ENCODE measurements at places on chromosomes 6 and 20.
A peak's percentile ranks its signal among the peaks of the same experiment; 100 is the strongest.

DNA sequence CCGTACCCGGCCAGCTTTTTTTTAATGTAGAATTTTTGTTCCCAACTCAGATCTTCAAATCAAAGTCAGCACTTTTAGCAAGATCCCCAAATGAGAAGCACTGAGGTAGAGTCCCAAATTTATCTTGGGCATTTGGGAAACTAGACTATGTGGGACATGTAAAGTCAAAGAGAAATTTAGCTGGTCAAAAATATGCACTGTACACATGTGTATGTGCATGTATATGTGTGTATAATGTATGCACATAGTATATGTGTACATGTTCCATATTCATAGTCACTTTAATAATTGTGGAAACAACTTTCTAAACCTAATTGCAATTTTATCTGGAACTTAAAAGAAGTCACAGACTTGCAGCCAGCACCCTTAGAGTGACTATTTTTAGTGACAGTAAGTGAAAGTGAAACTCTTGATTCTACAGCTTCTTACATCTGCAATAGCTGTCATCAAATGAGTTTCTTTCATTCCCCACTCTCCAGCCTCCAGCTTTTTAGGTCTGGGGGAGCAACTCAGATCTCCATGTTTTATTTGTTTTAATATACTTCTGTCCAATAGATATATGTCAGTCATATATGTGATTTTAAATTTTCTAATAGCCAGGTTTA is 53.6 kb downstream of the CDC40 start:
- DNase-seq = no peak

DNA sequence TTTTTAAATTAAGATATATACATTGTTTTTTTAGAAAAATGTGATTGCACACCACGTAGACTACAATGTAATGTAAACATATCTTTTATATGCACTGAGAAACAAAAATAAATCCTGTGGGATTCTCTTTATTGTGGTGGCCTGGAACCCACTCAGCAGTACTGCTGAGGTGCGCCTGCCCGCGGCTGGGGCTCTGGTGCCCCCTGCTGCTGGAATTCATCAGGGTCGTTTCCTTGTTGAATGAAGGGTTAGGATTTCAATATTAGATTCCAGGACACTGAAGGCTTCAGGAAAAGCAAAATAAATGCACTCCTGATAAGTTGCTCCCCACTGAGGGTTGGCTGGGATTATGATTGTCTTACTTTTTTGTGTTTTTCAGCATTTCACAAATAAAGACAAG is 175.8 kb upstream of the GGTLC1 start:
- peak; percentile 48 for DNase-seq

DNA sequence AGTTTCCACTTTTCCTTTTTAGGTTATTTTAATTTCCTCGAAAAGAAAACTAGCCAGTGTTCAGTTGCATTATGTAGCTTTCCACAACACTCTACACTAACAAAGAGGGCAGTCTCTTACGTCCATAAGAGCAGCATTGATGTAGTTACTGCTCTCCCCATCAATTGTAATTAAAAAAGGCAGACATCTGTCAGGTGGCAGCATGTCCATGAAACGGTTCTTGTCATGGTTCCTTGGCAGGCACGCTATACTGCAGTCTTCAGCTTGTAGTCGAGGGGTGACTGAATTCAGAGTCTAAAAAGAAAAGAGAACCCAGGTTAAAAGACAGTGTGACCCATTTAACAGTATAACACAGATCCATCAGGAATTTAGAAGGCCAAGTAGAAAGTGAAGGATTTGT is 80.1 kb upstream of the THEMIS start:
- no peak for DNase-seq

DNA sequence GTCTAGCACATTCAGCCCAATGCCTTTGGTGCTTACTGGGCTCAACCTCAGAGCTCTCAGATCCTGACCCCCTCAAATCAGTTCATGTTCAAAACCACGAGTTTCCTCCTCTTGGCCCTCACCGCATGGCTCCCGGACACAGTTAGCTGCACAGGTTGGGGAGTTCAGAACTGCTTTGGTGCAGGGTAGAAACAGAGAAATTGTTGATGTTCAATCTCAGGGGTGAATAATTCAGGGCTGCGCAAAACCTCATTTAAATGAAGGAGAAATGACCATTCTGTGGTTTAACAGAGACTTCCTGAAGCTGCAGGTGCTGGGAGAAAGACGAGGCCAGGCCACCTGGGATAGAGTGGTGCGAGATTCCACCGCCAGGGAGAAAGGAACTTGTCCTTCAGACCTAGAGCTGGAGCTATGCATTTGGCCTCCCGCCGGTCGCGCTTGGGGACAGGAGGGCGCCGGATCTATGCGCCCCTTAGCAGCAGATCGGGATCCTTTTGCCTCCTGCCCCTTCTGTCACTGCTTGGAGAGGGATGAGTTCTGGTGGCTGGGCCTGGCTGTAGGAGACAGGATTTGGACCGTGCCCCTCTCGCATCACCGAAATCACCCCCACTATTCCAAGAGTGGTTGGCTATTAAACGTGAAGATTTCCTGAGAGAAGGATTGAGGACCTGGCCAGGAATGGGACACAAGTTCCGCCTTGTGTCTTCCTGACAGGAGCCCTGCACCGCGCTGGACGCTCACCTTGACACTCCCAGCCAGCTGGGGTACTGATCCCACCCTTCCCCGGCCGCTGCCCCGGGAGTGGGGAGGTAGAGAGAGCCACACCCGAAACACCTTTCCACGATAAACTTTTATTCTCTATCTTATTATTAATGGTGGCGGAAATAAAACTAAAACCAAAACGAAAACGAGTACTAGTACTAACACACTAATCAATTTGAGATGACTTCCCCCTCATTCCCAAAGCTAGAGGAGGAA is 767 bp upstream of the PAX1 start:
- no peak for DNase-seq

- no peak for DNase-seq
Observed at GRCh38 chr6:40352006-40352405, 235.2 kb downstream of the LRFN2 start.

GRCh38 chr6:131208787-131209186 is 73.5 kb downstream of the AKAP7 start:
- no peak for DNase-seq

GRCh38 chr6:28124971-28125353 is 553 bp downstream of the ZSCAN16 start:
- no peak for DNase-seq

GRCh38 chr20:44018942-44019637 is 104.4 kb downstream of the TOX2 start:
- DNase-seq = no peak

GRCh38 chr20:62707921-62708521 is 615 bp upstream of the NTSR1 start:
- DNase-seq = no peak

DNA sequence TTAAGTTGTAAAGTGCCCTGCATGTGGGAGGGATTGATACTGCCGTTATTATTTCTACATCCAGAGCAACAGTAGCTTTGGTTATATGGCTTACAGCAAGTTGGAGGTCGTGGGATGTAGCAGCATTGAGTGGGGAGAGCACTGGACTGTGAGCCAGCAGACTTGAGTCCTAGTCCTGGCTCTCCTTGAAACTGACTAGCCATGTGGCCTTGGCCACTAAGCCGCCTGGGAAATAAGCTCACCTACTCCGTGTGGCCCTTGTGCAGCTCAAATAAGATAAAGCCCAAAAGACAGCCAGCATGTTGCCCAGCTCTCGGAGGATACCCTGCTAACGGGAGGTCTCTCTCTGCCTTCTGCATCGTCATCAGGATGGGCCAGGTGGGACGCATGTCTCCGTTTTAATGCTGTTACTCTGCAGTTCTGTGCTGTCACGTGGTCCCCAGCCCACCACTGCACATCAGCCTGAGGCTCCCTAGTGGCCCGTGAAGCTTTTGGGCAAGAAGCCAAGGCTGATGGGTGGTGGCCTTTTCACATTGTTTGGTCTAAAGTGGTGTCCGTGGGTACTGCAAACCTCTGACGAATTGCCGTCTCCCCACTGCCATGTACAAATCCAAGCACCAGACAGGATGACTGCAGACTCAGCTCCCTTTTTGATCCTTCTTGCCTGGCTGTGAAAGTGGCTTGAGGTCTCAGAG is 7.9 kb downstream of the EPB41L1 start:
- no peak for DNase-seq

- DNase-seq = no peak
Observed at GRCh38 chr6:43796168-43796567, 26.2 kb downstream of the VEGFA start.

DNA sequence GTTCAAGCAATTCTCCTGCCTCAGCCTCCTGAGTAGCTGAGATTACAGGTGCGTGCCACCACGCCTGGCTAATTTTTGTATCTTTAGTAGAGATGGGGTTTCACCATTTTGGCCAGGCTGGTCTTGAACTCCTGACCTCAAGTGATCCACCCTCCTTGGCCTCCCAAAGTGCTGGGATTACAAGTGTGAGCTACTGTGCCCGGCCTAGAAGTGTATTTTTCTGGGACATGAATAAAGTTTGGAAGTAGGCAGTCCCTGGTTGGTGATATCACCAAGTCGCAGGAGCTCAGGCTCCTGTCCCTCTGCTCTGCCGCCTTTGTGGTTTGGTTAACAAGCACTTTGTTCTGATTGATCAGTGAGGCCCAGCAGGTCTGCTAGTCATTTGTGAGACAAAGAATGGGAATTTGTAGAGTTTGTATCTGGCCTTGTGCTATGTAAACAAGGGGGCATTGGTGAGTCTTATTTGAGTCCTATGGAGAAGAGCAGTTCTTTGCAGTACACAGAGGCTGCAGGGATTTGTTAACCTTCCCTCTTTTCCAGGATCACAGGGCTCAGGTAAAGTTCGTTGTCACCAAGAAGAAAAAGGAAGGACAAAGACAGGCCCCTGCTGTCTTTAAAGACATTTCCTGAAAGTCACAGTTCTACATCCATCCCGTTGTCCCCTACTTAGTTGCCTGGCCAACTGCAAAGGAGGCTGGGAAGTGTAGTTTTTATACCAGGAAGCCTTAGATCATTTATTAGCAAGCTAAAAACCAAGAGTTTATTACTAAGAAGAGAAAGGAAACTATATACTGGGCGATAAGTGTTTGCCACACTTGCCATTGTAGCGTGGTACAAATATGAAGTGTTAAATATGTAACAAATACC is 13.1 kb downstream of the MTHFD1L start:
- no peak for DNase-seq

Data from activated T-cell treated with anti-CD3 and anti-CD28 coated beads, Interleukin-2, amount 50 U/mL, for 24 hours (primary cell).